ENCODE measurements at places on chromosomes 1 and 21. TPM values are rescaled to one million over a fixed set of nuclear protein-coding genes. Genes with fewer than 3 reads are reported as not detected.

- DNase-seq, result no peak
These were observed 4.1 kb downstream of the PLEKHN1 start for GRCh38 chr1:970242-970972.

DNA sequence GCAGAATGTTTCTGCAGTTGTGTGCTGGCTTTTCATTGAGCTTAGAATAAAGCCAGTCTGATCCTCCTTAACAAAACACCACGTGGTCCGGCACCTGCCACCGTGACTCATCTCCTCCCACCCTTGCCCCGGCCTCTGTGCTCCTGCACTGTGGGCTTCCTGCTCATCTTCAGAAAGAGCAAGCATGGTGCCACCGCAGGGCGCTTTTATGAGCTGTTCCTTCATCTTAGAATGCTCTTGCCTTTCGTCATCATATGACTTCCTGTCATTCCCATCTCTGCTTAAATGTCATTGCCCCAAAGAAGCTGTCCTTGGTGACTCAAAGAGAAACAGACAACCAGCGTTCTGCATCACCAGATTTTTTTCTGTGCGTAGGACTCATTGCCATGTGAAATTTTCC lies 117.8 kb downstream of the HHAT start:
- no peak for DNase-seq

The GUCA2A gene
- not detected for polyA plus RNA-seq

The OR2L3 gene
- not detected for polyA plus RNA-seq

DNA sequence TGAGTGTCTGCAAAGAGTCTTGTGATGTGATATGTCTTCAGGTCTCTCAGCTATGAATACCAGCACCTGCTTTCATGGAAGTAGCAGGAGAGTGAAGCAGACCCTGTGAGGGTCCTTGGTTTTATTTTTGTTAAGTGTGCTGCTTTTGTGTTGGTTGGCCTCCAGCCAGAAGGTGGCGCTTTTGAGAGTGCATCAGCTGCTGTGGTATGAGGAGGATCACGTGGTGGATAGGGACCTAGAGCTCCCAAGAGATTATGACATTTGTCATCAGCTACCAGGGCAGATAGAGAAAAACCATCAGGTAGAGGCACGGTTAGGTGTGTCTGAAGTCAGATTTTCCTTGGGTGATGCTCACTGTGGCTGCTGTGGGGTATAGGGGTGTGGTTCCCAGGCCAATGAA lies 1232.1 kb downstream of the MRPL39 start:
- no peak for DNase-seq

The ARMH1 gene
- 5.6 TPM for polyA plus RNA-seq

DNA sequence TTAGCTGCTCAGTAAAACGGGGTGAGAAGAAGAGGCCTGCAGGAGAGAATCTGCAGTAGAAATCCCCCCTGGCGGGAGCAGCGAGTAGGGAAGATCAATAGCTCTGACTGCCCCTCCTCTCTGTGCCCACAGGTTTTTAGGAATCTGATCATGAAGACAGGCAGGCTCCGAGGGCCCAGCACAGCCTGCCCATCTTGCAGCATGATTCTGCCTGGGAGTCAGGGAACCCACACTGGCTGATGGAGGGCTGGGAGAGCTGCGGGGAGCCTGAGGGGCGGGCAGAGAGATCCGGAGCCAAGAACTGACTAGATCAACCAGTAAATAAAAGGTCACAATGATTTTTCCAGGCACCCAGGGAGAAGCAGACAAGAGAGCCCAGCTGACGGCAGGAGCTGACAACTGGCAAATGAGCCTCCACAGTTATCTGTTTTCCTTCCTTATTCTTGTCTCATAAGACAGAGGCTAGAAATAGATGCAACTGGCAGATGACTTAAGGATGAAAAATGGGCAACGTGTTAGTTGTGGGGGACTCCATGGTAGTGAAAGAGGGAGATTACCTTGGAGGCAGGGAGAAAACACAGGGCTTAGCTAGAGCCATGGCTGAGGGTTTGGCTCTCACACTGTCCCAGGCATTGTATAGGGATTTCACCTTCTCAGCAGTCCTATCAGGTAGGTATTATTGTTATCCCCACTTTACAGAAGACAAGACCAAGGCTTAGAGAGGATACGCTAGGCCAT lies 116.2 kb downstream of the PLXNA2 start:
- no peak for DNase-seq

The ST6GALNAC5 gene
- 4.3 TPM for polyA plus RNA-seq

The DNM3 gene
- polyA plus RNA-seq, result 5.4 TPM

The SERBP1 gene
- polyA plus RNA-seq, result 400 TPM

GRCh38 chr1:63774617-63775417 lies 1.0 kb downstream of the ROR1 start:
- peak; percentile 51 for DNase-seq

- no peak for DNase-seq
These were observed at the start of gene KCNE2 for GRCh38 chr21:34363733-34364132. TSS of gene KCNE2 (plus strand) at chr21:34364006. CDS start at chr21:34370479, 6,473 bp downstream.

GRCh38 chr1:10149231-10149630 lies 61.1 kb upstream of the KIF1B start:
- DNase-seq, result no peak

All from right renal cortex interstitium (tissue), 3 donors.